ENCODE measurements at places on chromosomes 12 and 14. TPM values are rescaled to one million over a fixed set of nuclear protein-coding genes. Genes with fewer than 3 reads are reported as not detected.

VASH1 gene
- 16.4 TPM for polyA plus RNA-seq

- no peak for DNase-seq
Measured at GRCh38 chr12:125089083-125089482, 23.8 kb downstream of the AACS start.

GRCh38 chr12:9049520-9050133, 60.3 kb downstream of the KLRG1 start:
- DNase-seq: peak; percentile 21

GRCh38 chr14:73365727-73366126, 92.6 kb downstream of the NUMB start:
- DNase-seq: peak; percentile 9
